ENCODE measurements at places on chromosomes 7 and 10.

DNA sequence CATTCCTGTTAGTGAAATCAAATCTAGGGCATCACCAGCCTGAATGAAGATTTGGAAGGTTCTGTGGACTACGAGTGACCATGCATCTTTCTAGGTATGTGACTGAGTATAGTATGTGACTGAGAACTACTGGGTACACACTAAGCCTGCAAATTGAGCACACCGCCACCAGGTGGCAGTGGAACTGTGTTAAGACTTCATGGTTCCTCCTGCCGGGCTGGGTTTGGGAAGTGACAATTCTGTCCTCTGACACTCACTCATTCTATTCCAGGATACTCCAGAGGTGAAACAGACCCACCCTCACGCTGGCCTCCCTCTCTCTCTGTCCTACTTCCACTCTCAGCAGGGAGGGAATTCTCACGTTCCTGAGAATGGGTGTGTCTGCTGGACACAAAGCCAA lies 84.0 kb upstream of the TMEM248 start:
- DNase-seq = no peak

GRCh38 chr10:44132361-44133289 lies 252.3 kb downstream of the CXCL12 start:
- no peak for DNase-seq

GRCh38 chr10:30576641-30577040 lies 52.9 kb downstream of the LYZL2 start:
- DNase-seq = no peak

DNA sequence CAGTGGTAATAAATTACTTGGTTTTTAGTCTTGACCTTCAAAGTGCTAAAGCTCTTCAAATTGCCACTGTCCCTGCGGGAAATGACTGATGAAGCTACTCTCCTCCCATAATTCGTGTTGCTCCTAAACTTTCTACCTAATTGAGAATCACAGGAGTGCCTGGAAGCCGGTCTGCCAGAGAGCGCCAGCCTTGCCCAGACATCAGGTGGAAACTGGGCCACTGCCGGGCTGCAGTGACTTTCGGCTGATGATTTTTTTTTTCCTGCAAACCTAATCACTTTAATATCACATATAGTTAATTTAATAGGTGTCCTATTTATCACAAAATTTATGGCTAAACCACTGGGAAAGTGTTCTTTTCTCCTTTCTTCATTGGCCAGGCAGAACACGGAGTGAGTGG lies 59.6 kb upstream of the UBE3C start:
- DNase-seq = no peak

GRCh38 chr7:55400191-55400590 lies 35.1 kb downstream of the LANCL2 start:
- peak; percentile 49 for DNase-seq

- no peak for DNase-seq
These were observed 256.4 kb downstream of the ABCA13 start for GRCh38 chr7:48427671-48428070.

DNA sequence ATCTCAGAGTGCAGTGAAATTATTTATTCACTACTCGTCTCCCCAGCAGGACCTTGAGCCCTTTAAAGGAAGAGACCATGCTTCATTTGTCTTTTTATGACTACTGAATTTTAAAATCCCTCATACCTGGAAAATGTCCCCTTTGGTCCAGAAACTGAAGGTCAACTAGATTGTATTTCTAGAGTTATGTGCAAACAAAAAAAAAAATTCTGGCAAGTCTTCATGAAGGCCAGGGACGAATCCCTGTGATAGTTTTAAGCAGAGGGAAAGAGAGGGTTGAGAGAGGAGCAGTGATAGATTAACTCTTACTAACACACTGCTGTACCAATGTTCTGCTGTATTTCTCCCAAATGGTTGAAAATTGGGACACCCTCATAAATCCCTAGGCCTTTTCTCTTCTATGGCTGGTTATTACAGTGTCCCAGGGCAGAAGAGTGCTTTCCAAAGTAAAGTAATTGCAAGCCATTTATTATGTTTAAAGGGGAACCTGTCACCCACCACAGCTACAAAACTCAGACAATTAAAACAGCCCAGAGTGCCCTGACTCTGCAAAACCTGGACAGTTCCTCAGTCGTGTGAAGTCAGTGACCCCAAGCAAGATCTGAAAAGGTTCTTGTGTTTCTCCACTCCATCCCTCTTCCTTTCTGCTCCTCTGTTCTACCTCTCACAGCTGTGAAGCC lies 182.8 kb upstream of the AOAH start:
- DNase-seq = no peak

- peak; percentile 25 for DNase-seq
These were observed 1.0 kb downstream of the CCDC186 start for GRCh38 chr10:114172776-114173602.

DNA sequence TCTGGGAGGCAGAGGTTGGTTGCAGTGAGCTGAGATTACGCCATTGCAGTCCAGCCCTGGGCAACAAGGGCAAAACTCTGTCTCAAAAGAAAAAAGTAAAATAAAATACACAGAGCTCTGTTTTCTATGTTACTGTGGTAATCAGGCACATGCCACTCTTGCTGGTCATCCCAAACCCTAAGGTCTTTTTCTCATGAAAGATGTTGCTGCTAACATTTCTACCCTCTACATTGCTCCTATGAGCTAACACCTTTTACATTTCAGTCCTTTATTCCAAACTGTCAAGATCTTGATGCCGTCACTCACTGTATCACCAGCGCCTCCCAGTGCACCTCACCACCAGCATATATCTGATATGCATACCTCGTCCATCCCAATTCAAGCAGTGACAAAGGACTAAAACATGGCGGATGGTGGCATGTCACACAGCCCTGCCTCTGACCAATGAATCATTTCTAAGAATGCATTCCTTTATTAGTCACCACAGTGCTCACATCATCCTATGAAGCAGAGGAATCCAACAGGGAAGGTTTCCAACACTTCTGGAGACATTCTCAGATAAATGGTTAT lies 4.3 kb downstream of the DAGLB start:
- peak; percentile 95 for DNase-seq

DNA sequence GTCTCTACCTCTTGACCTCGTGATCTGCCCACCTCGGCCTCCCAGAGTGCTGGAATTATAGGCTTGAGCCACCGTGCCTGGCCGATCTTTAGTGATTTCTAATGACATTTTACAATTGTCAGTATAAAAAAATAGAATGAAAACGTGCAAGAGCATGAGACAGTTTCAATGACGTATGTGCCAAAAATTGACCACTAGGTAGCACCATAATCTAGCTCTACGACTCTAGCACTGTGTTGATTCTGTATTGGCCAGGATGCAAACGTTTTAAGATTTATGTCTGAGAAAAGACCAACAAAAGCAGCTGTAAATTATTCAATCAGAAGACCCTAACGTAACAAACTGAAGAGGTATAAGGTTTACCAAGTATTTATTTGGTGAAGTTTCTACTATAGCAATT lies 25.4 kb upstream of the EXOC6 start:
- DNase-seq = no peak

DNA sequence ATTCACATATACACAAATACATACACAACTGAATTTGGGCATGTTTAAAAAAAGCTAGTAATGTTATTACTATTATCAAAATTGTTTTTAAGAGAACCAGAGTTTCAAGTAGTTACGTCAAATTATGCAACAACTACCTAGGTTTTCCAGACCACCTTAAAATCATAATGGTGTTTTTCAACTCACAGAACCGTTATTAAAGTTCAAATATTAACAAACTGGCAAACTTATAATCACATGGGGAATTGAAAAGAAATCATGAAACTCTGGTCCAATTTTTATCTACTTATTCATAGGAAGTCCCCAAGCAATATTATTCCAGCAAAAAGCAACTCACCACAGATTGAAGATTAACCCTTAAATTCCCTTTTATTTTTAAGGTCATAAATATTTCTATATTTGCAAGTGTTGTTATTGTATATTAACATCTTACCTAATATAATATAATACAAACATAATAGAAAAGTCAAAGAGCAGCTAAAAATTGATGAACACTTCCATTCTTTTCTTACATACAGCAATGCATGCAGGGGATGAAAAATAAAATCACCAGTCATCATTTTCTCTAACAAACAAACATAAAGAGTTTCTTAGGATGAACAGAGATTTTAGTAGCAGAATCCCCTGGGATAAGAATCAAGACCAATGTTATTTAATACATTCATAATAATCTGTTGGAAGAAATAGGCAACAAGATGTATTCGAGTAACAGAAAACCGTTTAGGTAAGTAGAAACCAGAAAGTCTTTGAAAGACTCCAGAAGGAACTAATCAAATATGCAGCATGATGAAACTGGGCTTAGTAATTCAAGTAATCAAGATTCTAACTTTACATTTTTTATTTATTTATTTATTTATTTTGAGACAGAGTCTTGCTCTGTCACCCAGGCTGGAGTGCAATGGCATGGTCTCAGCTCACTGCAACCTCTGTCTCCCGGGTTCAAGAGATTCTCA lies 391.1 kb downstream of the PARD3 start:
- DNase-seq = no peak

DNA sequence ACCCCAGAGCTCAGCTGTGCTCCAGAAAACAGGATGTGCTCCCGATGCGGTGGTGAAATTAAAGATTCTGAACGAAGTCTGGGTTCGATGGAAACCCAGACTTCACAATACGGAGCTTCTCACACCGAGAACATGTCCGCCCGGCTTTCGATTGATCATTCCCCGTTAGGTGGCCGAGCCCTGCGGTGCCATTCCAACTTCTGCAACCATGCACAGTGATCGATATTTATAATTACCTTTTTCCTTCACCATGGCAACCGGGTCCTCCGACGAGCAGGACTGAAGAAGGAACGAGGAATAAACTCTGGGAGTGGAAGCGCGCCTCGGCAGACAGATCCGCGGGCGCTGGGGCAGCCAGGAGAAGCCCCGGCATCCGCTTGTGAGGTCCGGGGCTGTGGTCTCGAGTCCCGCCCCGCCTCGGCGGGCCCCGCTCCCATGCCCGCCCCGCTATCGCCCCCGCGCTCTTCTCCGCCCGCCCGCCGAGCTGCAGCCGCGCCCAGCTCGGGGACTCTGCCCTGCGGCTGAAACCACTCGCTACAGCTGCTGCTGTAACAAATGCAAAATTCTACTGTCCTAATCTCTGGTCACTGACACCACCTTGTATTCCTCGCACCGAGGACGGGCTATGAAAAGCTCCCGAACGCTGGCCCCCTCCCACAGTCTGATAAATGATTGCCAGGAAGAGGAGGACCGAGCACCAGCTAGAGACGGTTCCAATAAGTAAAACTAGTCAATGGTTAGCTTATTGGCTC lies 26.2 kb downstream of the ABLIM1 start:
- DNase-seq = peak; percentile 70

GRCh38 chr10:59687657-59688056 lies 22.0 kb downstream of the SLC16A9 start:
- no peak for DNase-seq

DNA sequence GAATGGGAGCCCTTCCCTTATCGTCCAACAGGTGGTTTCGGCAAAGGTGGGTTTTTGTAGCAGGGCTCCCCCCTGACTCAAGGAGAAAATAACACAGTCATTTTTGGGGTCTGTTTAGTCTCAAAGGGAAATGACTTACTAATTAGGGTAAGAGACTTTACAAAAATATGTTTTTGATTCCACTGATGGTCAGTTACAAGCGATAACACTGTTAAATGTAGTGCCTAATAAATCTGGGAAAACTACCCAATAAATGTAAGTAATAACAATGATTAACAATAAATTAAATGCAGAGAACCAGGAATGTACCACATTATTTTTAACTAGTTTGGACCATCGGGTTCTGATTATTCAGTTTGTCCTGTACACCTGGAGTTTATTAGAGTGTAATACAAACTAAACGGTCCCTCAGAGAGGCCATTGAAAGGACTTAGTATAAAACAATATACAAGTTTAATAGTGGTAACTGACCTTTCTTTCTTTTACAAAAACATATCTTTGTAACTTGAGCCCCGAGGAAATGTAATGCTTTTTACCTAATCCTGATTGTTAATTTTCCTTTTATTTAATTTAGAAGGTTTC lies 216.2 kb upstream of the HABP2 start:
- no peak for DNase-seq

- DNase-seq = no peak
These were observed 44.0 kb upstream of the TMEM229A start for GRCh38 chr7:124076841-124077240.

DNA sequence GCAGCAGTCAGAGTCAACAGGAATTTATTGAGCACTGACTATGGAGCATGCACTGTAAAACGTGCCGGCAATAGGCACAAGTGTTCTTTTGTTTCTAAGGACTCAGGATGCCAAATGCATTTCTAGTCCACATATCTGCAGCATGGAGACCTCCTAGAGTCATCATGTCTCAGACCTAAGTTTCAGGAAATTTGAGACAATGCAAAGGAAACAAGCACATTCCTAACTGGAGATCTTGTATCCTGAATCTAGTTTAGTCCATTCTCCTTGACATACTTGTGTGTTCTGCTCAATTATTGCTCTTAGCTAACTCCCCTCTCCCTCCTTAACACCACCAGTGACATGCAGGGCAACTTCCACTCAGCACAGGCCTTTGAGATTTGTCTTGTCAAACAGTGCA lies 173.2 kb downstream of the ZNF438 start:
- no peak for DNase-seq

GRCh38 chr7:32169228-32169627 lies 99.0 kb upstream of the PDE1C start:
- DNase-seq = no peak

DNA sequence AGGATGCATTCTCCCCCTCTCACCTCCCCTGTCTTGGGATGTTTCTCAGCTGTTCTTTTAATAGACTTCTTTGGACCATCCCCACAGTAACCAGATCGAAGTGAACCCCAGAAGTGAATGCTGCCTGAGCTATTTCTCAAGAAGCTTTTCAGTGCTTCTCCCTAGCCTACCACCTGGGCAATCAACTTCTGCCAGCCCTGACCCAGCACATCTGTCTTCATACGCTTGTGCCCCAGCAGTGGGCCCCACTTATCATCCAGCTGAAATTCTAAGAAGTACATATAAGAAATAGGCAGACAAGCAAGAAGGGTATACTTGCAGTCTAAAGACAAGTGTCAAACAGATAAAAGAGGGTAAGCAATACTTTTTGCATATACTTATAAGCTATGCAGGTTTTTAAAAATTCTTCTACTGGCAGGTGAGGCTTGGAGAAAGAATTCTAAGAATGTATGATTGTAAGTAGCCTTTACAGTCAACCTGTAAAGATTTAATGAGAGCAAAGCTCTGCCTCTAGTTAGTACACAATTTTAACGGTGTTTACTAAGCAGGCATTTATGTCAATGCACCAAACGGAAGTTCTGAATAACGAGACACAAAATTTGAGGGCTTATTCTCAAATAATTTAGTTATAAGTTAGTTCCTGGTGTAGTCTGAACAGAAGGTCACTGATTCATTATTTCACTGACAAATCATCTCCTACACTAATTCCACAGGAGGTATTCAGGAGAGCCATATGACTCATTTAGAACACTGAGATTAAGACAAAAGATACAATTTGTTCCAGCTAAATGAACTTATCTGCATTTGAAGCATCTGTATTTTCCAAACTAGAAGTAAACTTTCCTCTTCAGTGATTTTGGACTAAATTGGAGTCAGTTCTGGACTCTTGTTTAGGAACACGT lies 83.3 kb downstream of the RNLS start:
- no peak for DNase-seq

Data from SJSA1 (cell line).